ENCODE measurements at places on chromosomes 16 and 17.

DNA sequence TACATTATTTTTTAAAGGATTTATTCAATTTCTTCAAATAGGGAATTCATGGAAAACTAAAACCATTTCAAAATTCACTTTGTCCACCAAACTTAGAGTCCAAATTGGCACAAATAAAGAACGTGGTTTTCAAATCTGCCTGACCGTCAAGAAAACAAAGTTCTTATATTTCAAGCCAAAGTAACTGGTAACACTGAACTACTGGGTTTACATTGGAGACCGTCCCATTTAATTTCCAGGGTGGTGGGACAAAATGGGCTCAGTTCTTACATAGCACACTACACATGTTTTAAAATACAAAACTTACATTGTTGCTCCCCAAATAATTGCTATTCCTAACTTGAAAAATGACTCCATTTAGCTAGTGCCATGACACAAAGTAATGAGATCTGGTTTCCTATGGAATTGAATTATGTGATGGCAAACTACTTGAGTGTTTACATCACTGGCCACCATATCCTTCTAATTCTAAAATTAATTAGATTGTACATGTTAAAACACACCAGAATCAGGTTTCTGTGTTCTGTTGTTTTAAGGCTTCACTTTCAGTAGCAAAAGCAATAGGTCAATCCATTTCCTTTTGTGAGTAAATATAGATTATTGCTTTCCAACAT, 6.5 kb downstream of the PSME3IP1 start:
- no peak for DNase-seq

DNA sequence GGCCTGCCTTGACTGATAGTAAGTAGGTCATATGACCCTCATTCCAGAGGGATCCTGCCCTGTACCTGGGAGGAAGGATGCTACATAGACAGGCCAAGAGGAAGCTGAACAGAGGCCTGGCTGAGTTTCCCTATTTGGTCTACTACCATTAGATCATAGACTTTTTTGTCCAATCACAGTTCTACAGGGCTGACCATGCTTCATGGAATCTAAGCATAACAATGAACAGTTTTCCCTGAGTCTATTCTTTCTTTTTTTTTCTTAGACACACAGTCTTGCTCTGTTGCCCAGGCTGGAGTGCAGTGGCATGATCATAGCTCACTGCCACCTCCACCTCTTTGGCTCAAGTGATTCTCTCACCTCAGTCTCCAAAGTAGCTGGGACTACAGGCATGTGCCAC, 3.9 kb downstream of the GPR179 start:
- DNase-seq: no peak

GRCh38 chr16:89615596-89616090, 2.2 kb downstream of the DPEP1 start:
- peak; percentile 29 for DNase-seq

- no peak for DNase-seq
These were observed 9.8 kb upstream of the SOST start for GRCh38 chr17:43768382-43768781.

DNA sequence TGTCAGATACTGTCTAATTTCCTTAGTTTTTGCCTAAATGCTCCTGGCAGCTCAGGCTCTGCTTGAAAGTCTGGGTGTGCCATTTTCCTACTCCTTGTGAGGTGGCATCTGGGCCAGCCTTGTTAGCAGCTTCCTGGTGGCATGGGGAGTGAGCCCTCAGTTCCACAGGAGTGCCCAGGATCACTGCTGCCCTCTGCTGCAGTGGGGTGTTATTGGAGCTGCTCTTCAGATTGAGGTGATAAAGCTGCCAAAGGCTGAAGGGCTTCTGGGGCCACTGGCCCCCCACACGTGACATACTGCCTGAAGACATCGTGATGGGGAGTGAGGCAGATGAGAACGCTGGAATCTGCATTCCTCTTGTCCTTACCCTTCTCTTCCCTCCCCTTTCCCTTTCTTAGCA, 27.4 kb downstream of the CEP95 start:
- DNase-seq: peak; percentile 12

GRCh38 chr17:4375039-4375748, 8.7 kb upstream of the UBE2G1 start:
- peak; percentile 22 for DNase-seq

GRCh38 chr17:56819431-56820145, 14.1 kb downstream of the C17orf67 start:
- DNase-seq: peak; percentile 65

GRCh38 chr17:73304971-73305812, 6.6 kb downstream of the CDC42EP4 start:
- no peak for DNase-seq

- DNase-seq: no peak
These were observed 24.6 kb downstream of the MARF1 start for GRCh38 chr16:15618392-15618791.

GRCh38 chr17:77782201-77782600, 176.3 kb upstream of the TNRC6C start:
- no peak for DNase-seq

GRCh38 chr17:71933306-71933705, 187.5 kb upstream of the SOX9 start:
- DNase-seq: no peak

DNA sequence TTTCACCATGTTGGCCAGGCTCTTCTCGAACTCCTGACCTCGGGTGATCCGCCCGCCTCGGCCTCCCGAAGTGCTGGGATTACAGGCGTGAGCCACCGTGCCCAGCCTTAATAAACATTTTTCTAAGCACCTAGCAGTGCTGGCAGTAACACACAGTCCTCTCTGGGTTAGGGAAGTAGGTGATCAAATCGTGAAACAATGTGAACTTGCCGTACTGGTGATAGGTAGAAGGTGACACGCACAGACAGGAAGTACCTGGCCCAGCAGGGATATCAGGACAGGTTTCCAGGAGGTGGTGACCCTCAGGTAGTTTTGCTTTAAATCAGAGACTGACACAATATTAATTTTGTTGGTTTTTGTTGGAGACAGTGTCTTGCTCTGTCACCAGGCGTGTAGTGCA, 4.5 kb downstream of the PLD2 start:
- DNase-seq: no peak

DNA sequence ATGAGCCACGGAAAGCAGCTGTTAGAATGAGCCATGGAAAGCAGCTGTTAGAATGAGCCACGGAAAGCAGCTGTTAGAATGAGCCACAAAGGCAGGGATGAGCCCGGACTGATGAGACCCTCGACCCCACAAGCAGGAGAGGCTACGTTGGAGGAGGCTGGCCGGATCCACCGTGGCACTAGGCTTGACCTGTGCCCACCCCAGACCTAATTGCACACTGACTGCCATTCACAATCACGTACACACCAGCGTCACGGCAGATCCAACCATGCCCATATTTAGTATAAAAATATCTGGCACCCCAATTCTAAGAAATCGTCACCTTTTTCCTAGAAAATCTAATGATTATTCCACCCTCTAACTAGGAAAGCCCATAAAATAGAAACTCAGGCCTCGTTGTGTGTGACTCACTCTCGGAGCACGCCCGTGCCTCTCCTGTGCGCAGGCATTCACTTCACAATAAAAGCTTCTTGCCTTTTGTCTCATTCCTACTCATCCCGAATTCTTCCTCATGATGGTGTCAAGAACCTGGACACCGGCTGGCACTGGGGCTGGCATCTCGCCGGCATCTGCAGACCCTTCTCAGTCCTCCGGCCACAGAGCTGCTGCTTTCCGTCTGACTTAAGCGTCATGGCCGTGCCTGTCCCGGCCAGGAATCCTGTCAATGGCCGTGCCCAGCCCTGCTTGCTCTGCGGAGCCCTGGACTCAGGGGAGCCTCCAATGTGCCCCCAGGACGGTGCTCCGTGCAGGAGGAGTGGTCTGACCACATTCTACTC, 5.5 kb upstream of the SECTM1 start:
- no peak for DNase-seq

GRCh38 chr17:46100590-46100989, 92.6 kb downstream of the KANSL1 start:
- DNase-seq: no peak

DNA sequence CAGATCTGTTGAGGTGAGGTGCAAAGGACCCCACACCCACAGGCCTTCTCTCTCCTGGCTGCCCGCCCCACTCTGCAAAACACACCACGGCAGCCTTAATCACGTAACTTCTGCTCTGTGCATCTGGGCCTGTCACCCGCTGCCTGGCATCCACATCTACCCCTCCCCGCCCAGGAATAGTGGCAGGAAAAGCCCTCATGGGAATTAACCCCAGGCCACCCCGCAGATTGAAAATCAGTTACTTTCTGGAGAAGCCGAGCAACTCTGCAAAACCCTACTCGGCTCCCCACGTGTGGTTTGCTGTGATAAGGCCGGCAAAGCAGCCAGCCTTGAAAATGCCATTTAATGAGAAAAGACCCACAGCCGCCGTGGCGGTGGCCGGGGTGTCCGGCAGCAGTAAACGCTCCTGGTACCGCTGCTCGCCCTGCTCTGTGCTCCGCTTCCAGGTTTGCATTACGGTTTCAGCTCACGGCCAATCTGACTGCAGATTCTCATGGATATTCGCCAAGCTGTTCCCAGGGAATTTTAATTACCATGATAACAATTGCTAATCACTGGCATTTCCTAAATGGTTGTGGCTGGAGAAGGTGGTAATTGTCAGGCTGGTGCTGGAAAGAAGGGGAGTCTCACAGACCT, 78.0 kb upstream of the DOC2B start:
- no peak for DNase-seq

- no peak for DNase-seq
These were observed 259.1 kb upstream of the ERCC4 start for GRCh38 chr16:13660807-13661206.

DNA sequence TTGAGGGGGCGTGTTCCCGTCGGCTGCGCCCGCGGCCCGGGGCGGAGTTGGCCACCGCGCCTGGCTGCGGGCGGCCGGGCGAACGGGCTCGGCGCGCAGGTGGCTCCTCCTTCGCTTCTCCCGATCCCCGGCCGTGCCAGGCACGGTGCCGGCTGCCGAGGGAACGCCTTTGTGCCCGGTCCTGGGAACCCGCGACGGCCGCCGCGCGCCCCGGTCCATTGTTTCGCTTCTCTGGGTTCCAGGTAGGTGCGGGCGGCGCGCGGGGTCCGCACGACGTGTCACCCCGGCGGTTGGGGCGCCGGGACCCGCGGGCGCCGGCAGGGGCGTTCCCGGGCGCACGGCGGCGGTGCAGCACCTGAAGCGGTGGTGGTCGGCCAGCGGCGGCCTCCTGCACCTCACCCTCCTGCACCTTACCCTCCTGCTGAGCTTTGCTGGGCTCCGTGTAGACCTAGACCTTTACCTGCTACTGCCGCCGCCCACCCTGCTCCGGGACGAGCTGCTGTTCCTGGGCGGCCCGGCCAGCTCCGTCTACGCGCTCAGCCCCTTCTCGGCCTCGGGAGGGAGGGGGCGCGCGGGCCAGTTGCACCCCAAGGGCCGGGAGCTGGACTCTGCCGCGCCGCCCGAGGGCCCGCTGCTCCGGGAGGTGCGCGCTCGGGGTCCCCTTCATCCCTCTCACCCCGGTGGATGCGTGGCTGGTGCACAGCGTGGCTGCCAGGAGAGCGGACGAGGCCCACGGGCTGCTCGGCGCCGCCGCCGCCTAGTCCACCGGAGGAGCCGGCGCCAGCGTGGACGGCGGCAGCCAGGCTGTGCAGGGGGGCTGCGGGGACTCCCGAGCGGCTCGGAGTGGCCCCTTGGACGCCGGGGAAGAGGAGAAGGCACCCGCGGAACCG, 99.9 kb downstream of the EFCAB13 start:
- peak; percentile 13 for DNase-seq

Data from activated naive CD4-positive, alpha-beta T cell treated with anti-CD3 and anti-CD28 coated beads, Interleukin-2, amount 50 U/mL, for 16 hours (primary cell).